NCI-H2081 (cell line): ENCODE measurements at places on chromosomes 13 and 19.
A peak's percentile ranks its signal among the peaks of the same experiment; 100 is the strongest.

- DNase-seq, result peak; percentile 67
These were observed 4.1 kb upstream of the CD79A start for GRCh38 chr19:41872775-41873647.

GRCh38 chr19:54952591-54953344 is 5.4 kb upstream of the NLRP7 start:
- DNase-seq, result no peak

GRCh38 chr19:34269968-34270621 is 15.7 kb downstream of the GARRE1 start:
- no peak for DNase-seq

DNA sequence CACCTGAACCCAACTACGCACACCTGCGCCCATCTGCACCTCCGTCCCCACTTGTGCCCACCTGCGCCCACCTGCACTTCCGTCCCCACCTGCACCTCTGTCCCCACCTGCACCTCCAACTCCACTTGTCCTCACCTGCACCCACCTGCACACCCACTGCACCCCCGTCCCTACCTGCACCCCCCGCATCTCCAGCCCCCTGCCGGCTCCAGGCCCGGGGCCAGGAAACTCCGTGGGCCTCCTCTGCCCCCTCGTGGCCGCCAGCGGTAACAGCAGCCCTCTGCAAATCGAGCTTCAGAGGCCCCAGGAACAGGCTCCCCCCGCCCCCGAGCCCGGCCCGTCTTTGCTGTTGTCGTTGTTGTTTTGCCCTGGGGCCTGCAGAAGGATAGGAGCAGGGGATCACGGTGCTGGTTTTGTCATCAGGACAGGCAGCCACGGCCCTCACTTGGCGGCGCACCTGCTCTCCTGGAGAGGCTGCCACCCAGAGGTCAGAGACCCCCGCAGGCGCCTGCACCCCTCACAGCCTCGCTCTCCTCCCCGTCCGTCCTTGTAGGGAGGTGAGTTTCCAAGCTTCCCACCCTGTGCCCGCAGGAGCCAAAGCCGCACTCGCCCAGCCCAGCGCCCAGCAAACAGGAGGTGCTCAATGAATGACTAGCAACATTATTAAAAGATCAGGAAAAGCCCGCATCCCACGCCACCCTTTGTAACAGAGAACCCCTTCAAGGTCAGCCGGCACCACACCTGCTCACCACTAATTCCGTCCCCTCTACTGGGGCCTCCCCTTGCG is 65.4 kb downstream of the GNG7 start:
- DNase-seq, result no peak

DNA sequence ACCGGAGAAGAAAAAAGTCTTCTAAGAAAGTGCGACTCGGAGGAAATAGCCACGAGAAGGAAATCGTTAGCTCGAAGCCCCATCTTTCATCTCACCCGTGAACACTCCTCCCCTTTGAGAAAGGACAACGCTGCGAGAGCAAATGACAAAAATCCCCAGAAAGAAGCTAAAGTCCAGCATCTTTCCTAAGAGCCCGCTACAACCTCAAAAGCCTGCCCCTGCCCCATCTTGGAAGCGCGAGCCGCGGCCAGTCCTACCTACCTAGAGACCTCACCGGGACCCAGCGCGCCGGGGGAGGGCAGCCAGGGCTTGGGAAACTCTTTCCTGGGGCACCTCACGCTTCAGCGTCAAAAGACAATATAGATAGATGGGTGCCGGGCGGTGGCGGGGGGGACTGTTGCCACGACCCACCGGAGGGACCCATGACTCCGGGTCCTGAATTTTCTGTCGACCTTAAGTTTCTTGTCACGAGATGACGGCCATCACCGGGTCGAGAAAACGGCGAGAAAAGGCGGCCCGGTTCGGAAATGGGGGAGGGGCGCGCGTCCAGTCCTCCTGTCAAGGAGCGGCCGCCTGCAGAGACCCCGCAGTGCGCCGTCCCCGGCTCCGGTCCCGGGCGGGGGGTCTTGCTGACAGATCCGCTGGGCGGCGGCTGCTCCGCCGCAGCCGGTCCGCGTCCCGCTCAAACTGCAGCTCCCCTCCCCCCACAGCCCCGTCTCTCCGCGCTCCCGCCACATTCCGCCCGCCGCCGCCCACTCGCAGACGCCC is 65.9 kb downstream of the KCNRG start:
- peak; percentile 49 for DNase-seq

GRCh38 chr13:25455146-25455545 is 83.4 kb downstream of the ATP8A2 start:
- no peak for DNase-seq

DNA sequence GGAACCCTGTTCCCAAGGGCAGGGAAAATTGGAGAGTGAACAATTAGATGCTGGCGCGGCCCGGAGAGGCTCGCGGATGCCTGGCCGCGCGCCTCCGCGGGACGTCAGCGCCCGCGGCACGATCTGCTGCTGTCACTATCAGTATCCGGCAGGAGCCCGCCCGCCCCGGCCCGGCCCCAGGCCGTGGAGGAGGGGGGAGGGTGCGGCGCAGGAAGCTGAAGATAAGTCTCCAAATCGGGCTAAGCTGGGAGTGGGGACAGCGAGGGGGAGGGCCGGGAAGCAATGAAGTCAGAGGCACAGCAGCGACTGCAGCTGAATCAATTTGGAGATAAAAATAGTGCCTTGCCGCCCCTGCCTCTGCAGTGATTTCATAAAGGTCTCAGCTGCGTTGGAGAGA is 441.5 kb upstream of the KLF12 start:
- DNase-seq, result peak; percentile 49
